H7 (cell line): ENCODE measurements at places on chromosomes 4 and X.

GRCh38 chr4:133592591-133592990 is 443.5 kb downstream of the PCDH10 start:
- peak; percentile 7 for DNase-seq

DNA sequence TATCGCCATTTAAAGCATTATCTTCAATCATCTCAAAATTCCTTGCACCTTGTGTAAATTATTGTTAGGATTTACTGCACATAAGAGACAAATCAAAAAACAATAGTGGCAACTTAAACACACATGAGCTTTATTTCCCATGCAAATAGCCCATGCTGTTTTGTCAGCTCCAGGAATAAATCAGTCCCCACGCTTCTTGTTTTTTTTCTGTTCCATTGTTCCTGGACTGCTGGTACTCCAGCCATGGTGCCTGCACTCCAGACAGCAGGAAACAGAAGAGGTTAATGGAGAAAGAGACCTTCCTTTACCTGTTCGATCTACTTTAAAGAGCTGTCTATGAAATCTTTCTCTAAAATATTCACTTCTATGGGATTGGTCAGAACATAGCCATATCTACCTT is 1515.7 kb upstream of the TENM3 start:
- DNase-seq, result no peak

DNA sequence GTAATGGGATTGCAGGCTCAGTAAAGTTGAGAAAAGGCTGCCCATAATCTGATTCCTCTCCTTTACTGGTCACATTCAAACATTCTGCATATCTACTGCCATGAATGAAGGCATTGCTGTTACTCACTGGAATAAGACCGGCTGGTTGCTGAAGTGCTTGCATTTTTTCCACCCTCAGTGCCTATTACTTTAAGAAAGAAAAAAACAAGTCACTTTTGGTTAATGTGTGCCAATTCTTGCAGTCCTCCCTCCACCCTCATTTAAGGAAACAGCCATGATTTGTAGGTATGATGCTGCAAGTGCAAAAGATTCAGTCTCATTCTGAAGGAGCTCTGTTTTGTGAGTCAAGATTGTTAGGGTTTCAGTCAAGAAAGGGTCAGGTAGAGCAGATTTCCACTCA is 94.9 kb downstream of the EMCN start:
- no peak for DNase-seq

DNA sequence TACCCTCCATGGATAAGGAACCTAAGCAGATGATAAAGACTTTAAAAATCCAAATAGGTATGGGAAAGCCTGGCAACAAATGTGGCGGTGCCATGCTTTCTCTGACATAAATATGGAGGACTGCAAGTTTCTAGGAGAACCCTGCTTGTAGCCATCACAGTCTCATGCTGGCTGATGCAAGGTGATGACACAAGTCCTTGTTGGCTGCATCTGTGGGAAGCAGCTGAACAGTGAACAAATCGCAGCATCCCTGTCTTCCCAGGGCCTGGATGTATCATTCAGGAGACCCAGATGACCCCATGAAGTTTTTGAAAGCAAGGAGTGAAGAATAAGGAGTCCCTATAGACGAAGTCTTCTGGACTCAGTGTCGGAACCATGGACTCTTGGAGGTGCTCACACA is 234.4 kb upstream of the HS3ST1 start:
- no peak for DNase-seq

DNA sequence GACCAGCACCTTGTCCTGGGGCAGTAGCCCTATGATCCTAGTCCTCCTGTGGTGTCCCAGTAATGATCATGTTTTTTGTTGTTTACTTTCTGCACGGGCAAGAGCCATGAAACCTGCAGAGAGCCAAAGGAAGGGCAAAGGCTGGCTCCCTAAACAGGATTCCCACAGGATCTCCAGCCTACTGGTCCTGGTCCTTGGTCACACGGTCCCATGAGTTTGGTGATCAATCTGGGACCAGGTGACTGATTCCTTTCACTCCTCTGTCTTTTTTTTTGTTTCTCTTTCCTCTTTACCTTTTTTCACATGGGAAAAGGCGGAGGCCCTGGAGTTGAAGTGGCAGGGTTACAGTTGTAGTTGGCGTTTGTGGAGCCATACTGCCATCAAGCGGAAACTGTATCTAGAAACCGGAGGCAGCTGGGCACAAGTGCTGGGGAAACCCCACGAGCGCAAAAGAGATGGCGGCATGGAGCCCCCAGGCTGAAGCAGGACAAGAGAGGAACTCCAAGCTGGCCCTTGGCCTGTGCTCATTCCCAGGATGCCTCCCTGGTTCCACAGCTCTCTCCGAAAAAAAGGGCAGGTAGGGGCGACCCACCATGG is 34.6 kb downstream of the NBDY start:
- DNase-seq, result peak; percentile 22

GRCh38 chr4:41749631-41750039 is 1.1 kb upstream of the PHOX2B start:
- DNase-seq, result peak; percentile 23

GRCh38 chrX:121365572-121366161 is 318.3 kb downstream of the GLUD2 start:
- no peak for DNase-seq

GRCh38 chrX:38260231-38260630 is 39.6 kb upstream of the SRPX start:
- DNase-seq, result peak; percentile 62

- DNase-seq, result no peak
Measured at GRCh38 chr4:55249476-55249875, 96.6 kb upstream of the SRD5A3 start.

- DNase-seq, result no peak
Measured at GRCh38 chr4:78565971-78566372, 14.4 kb downstream of the ANXA3 start.

DNA sequence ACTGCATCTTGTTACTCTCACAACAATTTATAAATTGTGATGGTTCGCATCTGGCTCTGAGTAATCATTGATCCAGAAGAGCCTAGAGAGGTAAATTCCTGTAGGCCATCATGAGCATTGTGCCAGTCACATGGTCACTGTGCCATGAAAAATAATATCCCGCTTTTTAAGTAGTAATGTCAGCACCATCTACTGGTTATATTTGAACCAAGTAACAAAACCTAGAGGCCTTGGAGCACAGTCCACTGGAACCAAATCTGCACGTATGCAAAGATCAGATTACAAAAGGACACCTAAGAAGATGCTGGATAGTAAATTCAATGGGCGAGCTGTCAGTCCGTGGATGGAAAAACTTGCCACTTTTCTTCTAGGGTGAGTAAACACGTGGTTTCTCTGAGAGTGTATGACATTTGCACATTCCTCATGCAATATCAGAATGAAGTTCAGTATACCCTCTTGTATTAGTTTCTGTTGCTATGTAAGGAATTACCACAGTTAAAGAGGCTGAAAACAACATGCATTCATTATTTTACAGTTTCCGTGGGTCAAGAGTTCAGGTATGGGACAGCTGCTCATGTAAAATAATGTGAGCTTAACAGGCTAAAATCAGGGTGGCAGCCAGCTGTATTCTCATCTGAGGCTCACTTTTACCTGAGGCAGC is 26.8 kb downstream of the FAM114A1 start:
- DNase-seq, result no peak

GRCh38 chr4:187606581-187606980 is 389.0 kb upstream of the ZFP42 start:
- DNase-seq, result peak; percentile 80

DNA sequence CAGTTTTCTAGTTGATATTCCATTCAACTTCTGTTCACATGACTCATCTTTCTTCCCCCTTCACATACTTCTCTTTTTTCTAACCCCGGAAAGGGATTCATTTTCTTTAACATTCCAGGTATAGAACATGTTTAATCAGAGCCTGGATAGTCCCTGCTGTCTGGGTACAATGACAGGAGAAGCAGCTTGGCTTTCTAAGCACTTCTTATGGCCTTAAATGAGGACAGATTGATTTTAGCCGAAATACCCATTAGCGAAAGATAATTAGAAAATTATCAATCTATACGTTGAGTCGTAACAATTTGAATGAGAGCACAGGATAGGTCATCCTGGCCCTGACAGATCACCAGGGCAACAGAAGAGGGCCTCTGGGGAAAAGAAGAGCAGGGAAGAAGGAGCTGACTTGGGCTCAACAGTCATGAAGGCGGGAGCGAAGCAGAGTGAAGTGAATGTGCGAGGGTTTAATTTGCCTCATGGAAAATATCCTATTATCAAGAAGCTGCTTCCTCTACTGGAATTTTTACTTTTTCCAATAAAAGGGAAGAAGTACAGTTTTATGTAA is 62.2 kb downstream of the PPP1R2C start:
- DNase-seq, result no peak

- DNase-seq, result no peak
Measured at GRCh38 chrX:124086411-124086810, 124.9 kb downstream of the STAG2 start.

- DNase-seq, result peak; percentile 51
Measured at GRCh38 chr4:150583287-150584110, 1.5 kb downstream of the MAB21L2 start.

DNA sequence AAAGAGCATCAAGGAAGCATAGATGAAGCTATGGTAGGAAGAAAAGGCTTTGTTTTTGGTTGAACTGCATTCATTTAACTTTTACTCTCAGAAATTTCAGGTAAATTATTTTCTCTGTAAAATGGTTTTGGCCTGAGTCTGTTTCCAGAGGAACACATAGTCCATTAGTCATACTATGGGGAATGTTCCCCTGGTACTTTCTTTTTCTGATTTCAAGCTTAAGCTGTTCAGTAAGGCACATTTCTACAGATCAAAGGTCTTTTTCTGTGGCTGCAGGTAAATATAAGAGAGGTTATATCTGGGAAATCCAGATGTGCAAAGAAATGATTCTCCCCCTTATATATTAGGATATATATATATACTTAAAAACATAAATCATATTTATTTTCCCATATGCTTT is 1744.4 kb upstream of the ADGRL3 start:
- no peak for DNase-seq

DNA sequence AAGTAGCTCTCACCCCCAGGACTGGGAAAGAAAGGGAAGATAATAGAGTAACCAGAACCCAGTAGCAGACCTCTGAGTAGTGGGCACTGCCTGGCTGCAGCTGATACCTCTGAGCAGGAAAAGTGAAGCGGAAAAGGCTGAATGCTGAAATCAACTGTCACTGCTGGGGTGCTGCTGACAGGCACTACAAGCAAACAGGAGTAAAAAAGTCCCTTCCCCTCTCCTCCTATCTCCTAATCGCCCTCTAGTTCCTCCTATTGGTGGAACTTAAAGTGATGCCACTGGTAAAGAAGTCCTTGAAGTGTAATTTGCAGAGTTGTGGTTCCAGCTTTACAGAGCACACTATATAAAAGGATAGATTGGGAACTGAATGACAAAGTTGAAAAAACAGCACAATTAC is 32.8 kb upstream of the GLRB start:
- peak; percentile 42 for DNase-seq

DNA sequence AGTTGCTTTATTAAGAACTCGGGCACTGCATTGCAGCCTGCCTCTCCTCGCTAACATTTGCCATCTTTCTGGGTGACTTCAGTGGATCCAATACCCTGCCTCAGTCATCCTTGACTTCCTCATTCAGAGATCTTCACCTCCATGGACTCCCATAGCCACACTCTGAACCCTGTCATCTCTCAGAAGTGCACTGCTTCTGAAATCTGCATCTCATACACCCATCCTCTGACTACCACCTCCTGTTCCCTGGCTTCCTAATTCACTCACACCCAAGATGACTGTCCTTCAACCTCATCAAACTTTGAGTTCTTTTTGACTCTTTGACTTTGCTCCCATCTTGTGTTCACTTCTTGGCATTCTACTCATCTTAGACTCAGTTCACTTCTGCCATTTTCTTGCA is 25.3 kb upstream of the CYBB start:
- no peak for DNase-seq

GRCh38 chr4:140515423-140515822 is 8.5 kb upstream of the ELMOD2 start:
- no peak for DNase-seq

GRCh38 chr4:2837904-2838496 is 5.6 kb upstream of the ADD1 start:
- DNase-seq, result peak; percentile 48

- DNase-seq, result no peak
Measured at GRCh38 chr4:79854856-79855502, 218.1 kb downstream of the ANTXR2 start.

GRCh38 chr4:174427571-174428140 is 94.6 kb downstream of the HPGD start:
- no peak for DNase-seq

DNA sequence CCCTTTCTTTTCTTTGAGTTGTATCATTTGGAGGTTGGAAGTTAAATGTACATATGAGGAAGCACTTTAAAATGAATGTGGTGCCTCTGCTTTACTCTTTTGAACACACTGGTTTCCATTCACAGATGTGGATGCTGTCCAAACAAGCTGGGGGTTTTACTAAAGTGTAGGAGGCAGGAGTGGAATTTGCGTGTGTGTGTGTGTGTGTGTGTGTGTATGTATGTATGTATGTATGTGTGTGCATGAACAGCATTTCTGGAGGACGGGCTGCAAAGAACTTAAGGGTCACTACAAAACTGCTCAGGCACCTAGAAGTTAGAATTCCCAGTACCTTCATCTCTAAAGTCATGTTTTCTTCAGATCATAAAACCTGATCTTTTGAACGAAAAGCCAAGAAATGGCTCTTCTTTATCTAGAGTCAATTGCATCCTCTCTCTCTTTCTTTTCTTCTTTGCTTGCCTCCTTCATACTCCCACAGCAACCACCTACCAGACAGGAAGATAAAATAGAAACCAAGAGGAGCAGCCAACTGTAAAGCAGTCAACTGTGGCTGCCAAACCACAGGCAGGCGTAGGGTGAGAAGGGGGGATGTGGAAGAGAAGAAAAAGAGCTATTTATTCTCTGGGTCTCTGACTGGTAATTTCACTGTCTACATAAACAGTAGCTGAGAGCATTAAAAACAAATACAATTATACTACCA is 177.0 kb upstream of the RASGEF1B start:
- no peak for DNase-seq

DNA sequence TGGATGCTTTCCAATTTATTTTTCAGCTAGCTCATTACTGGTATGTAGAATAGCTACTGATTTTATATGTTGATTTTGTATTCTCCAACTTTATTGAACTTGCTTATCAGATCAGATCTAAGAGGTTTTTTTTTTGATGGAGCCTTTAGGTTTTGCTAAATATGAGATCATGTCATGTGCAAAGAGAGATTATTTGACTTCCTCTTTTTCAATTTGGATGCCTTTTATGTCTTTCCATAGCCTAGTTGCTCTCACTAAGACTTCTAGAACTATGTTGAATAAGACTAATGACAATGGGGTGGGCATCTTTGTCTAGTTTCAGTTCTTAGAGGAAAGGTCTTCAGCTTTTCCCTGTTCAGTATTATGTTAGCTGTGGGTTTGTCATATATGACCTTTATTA is 11.7 kb downstream of the MAGEE1 start:
- no peak for DNase-seq
